ENCODE measurements at places on chromosomes 16 and 17. TPM values are rescaled to one million over a fixed set of nuclear protein-coding genes. Genes with fewer than 3 reads are reported as not detected.
A peak's percentile ranks its signal among the peaks of the same experiment; 100 is the strongest.

- DNase-seq: no peak
- no peaks in the 10 kb centered on the region for H3K27me3 ChIP-seq
- H3K36me3 ChIP-seq: peaks cover 13% of the 10 kb centered on the region
- peaks cover 36% of the 10 kb centered on the region for H3K4me1 ChIP-seq
These were observed 244.1 kb downstream of the STX8 start for GRCh38 chr17:9331279-9332131.

GRCh38 chr17:79670537-79671084 lies 59.8 kb upstream of the RBFOX3 start:
- no peaks in the 10 kb centered on the region for H3K27me3 ChIP-seq
- no peak overlapping the region for H3K4me3 ChIP-seq
- DNase-seq: no peak

DNA sequence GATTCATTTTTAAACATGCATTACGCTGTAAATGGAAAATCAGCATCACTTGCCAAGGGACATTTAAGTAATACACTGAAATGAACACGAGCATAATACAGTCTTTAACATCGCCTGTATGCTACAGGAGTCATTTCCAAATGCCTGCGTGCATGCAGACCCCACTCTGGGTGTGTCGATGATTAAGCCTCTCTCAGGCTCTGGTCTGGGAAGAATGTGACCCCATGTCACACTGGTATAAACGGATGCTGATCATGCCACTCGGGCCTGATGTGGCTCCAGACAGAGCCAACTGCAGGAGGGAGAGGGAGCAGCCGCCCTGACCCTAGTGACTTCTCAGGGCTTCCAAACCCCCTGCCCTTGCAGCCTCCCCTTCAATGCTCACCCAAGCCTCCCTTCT lies 10.8 kb downstream of the EMP2 start:
- H3K27me3 ChIP-seq: no peaks in the 10 kb centered on the region
- DNase-seq: no peak
- H3K36me3 ChIP-seq: no peaks in the 10 kb centered on the region
- no peaks in the 10 kb centered on the region for H3K4me1 ChIP-seq
- no peak overlapping the region for H3K4me3 ChIP-seq

DNA sequence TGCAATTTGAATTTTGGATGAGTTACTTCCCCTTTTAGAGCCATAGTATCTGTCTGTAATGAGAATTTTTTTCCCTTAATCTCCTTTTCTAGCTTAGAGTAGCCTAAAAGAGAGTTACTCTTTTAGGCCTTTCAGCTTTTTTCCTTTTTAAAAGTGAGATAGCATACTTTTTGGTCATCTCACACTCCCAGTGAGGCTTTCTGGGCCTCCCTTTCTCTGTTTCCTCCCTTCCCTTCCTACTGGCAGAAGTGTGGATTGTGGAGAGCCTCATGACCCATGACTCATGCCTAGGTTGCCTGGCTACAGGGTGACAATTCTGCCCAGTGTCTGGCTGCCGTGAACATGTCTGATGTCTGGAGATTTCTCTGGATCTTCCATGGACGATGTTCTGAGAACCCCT lies 15.2 kb downstream of the KRT23 start:
- no peaks in the 10 kb centered on the region for H3K27me3 ChIP-seq
- H3K27ac ChIP-seq: no peak overlapping the region

- no peaks in the 10 kb centered on the region for H3K36me3 ChIP-seq
- 0 out of 2 replicates have a peak overlapping the region, but pooled peaks have one; percentile 39 for H3K27ac ChIP-seq
- peak overlapping the region; percentile 95 for H3K4me3 ChIP-seq
- peak; percentile 52 for DNase-seq
- no peaks in the 10 kb centered on the region for H3K27me3 ChIP-seq
These were observed 5.1 kb downstream of the BPTF start for GRCh38 chr17:67830440-67830839.

DNA sequence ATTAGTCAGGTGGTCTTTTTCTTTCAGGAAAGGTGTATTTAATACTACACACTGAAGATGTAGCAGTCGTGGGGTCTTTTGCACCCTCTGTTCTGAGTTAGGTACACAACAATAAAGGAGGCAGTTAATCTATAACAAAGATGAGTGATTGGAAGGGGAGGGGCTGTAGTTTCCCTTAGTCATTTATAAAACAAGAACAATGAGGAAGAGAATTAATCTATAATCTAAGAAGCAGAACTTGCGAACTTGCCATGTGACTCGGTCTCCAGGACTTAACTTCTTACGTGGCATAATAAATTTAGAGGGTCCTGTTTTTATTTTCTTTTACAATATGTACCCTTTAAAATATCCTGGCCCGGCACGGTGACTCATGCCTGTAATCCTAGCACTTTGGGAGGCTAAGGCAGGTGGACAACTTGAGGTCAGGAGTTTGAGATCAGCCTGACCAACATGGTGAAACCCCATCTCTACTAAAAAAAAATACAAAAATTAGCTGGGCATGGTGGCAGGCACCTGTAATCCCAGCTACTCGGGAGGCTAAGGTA lies 8.6 kb upstream of the APPBP2 start:
- no peaks in the 10 kb centered on the region for H3K27me3 ChIP-seq
- H3K4me1 ChIP-seq: no peaks in the 10 kb centered on the region
- no peaks in the 10 kb centered on the region for H3K36me3 ChIP-seq
- no peak overlapping the region for H3K4me3 ChIP-seq
- H3K27ac ChIP-seq: no peak overlapping the region

HIRIP3 gene
- 13.4 TPM for total RNA-seq

- no peak for DNase-seq
- H3K27ac ChIP-seq: no peak overlapping the region
- H3K4me1 ChIP-seq: peaks cover 18% of the 10 kb centered on the region
- no peak overlapping the region for H3K4me3 ChIP-seq
These were observed 267.1 kb downstream of the SOX9 start for GRCh38 chr17:72387969-72388368.

G6PC1 gene
- total RNA-seq: not detected

DNA sequence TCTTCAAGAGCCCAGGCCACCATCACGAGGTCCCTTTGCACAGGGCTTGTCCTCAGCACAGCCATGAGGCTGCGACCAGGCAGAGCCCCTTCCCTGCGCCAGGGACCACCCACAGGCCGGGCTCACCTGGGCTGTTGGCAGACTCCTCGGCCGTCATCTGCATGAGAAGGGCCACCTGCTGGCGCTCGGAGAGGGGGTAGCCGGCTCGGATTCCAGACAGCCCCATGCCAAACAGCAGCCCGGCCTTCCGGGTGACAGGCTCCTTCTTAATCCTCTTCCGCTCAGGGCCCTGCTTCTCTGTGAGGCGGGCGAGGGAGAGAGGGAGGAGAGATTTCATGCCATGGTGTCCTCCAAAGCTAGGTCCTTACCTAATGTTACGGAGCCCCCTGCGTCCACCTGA lies 73.4 kb downstream of the ZNF778 start:
- no peaks in the 10 kb centered on the region for H3K27me3 ChIP-seq
- peaks cover 49% of the 10 kb centered on the region for H3K4me1 ChIP-seq

DNA sequence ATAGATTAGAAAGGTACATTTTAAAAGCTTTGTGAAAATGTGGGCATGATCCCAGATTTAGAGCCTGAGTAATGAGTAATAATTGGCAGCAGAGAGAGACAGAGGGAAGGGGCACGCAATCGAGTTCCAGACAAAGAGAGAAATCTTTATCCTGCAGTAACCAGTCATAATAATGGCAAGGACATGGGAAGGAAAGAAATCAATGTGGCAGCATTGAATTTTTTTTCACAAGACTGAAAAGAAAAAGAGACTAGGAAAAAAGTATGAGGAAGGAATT lies 790.8 kb upstream of the SOX9 start:
- no peak for DNase-seq
- no peak overlapping the region for H3K4me3 ChIP-seq
- no peaks in the 10 kb centered on the region for H3K36me3 ChIP-seq
- no peaks in the 10 kb centered on the region for H3K27me3 ChIP-seq
- no peak overlapping the region for H3K27ac ChIP-seq

DNA sequence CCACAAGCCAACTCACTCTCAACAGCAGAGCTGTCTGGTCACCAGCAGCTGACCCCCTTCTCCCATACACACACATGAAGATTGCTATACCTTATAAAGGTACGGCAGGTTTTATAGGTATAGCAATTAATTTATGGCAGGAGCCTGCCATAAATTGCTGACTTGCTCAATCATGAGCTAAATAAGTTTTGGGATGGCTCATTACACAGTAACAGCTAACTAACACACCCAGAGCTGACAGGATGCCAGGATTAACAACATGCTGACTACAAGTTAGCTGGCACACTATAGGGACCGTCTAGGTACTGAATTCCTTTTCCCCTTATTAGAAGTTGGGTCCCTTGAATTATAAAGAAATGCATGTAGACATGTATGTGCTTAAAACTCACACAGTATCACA lies 150.3 kb upstream of the KCNJ18 start:
- no peaks in the 10 kb centered on the region for H3K27me3 ChIP-seq
- H3K4me3 ChIP-seq: no peak overlapping the region
- no peak overlapping the region for H3K27ac ChIP-seq
- DNase-seq: no peak
- H3K36me3 ChIP-seq: no peaks in the 10 kb centered on the region

KRTAP1-1 gene
- total RNA-seq: not detected

CEP295NL gene
- 0.62 TPM for total RNA-seq

- DNase-seq: peak; percentile 30
- H3K27ac ChIP-seq: peak overlapping the region; percentile 67
- peaks cover 10% of the 10 kb centered on the region for H3K4me1 ChIP-seq
These were observed 166.9 kb downstream of the CDH13 start for GRCh38 chr16:82793528-82794245.

DNA sequence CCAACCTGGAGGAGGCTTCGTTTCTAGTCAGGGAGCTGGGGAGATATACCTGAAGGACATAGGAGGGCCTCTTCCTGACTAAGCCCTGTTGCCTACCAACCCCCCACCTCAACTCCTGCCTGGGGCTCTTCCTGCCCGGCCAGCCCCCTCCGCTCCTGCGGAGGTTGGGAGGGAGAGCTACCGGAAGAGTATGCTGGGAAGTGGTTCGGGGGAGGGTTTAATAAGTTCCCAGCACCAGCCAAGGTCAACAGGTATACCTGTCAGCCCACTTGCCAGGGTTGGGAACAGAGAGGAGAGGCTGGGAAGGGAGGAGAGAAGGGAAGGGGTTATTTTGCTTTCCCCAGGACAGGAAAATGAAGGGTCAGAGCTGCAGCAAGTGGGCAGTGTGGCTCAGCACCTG lies 4.7 kb downstream of the PPP1R1B start:
- H3K4me3 ChIP-seq: peak overlapping the region; percentile 49
- no peaks in the 10 kb centered on the region for H3K36me3 ChIP-seq
- peaks cover 73% of the 10 kb centered on the region for H3K4me1 ChIP-seq
- DNase-seq: peak; percentile 84

DNA sequence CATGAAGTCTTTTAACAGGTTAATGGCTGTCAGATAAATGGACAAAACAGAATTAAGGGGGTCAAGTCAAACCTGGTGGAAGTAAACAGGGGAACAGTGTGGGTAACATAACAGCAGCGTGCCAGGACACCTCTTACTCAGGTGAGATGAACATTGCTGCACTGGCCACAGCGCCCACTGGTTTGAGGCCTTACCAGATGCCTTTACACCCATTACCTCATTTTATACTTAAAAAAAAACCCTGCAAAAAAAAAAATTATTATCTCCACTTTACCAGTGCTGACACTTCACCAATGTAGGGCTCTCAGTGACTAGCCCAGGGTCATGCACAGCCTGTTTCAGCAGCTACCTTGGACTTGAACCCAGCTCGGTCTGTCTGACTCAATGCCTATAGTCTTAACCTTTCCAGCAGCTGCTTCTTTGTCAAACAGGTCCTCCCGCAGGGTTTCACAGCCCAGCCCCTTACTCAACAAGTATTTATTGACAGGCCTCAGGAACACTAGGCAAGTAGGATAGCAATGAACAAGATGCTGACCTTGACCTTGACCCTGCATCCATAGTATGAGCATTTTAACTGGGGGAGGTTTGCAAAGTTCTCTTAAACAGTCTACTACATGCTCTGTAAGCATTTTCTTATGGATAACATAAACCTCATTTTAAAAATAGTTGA lies 30.2 kb downstream of the CMTM3 start:
- H3K27me3 ChIP-seq: no peaks in the 10 kb centered on the region
- no peak overlapping the region for H3K27ac ChIP-seq
- peaks cover 17% of the 10 kb centered on the region for H3K4me1 ChIP-seq
- DNase-seq: no peak
- no peak overlapping the region for H3K4me3 ChIP-seq
- H3K36me3 ChIP-seq: no peaks in the 10 kb centered on the region

CES5A gene
- total RNA-seq: not detected

MMP25 gene
- 18.8 TPM for total RNA-seq

GRCh38 chr16:53518550-53519416 lies 15.8 kb upstream of the AKTIP start:
- no peak for DNase-seq
- H3K27me3 ChIP-seq: no peaks in the 10 kb centered on the region
- H3K27ac ChIP-seq: no peak overlapping the region
- H3K36me3 ChIP-seq: no peaks in the 10 kb centered on the region
- no peaks in the 10 kb centered on the region for H3K4me1 ChIP-seq

DNA sequence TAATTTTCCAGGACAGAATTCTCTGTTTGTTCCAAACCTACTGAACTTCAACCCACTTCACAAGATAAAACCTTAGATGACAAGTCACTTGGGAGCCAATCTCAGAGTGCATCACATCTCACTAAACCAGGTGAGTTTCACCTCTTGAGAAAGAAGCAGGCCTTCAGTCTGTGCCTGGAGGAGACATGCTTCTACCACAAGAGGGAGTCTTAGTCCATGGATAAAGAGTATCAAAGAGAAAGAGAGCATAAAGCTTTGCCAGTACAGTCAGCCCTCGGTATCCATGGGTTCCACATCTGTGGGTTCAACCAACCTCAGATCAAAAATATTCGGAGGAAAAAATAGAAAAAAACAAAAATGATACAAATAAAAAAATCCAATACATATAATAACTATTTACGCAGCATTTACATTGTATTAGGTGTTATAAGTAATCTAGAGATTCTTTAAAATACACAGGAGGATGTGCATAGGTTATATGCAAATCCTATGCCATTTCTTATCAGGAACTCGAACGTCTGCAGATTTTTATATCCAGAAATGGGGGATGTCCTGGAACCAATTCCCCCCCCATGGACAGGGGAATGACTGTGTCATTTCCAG lies 37.7 kb downstream of the DUSP14 start:
- no peak overlapping the region for H3K27ac ChIP-seq
- DNase-seq: peak; percentile 92
- H3K36me3 ChIP-seq: 0 out of 2 replicates have a peak, but pooled peaks cover 4% of the 10 kb centered on the region

- no peaks in the 10 kb centered on the region for H3K27me3 ChIP-seq
- H3K4me1 ChIP-seq: no peaks in the 10 kb centered on the region
- no peaks in the 10 kb centered on the region for H3K36me3 ChIP-seq
These were observed 105.5 kb downstream of the KPNA2 start for GRCh38 chr17:68141050-68141449.

- no peaks in the 10 kb centered on the region for H3K27me3 ChIP-seq
- no peaks in the 10 kb centered on the region for H3K4me1 ChIP-seq
- peaks cover 29% of the 10 kb centered on the region for H3K36me3 ChIP-seq
- no peak overlapping the region for H3K27ac ChIP-seq
- no peak for DNase-seq
These were observed 18.9 kb downstream of the NTAN1 start for GRCh38 chr16:15037003-15037402.

DNA sequence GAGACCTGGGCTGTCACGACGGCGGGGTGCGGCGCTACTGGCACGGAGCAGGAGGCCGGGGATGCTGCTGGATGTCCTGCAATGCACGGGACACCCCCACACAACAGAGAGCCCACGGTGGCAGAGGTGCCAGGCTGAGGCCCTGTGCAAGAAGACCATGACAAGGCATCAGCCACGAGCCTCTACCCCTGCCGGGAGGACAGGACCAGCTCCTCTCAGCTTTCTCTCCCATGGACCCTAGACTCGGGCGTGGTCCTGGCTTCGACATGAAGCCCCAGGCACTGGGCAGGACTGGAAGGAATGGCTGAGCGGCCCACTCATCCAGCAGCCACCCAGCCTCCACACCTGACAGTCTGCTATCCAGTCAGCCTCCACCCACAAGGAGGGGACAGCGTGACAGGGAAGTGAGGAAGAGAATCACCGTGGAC lies 25.6 kb downstream of the SLC7A5 start:
- H3K36me3 ChIP-seq: peaks cover 14% of the 10 kb centered on the region
- H3K27ac ChIP-seq: peak overlapping the region; percentile 66
- no peaks in the 10 kb centered on the region for H3K27me3 ChIP-seq
- no peaks in the 10 kb centered on the region for H3K4me1 ChIP-seq
- no peak for DNase-seq
- H3K4me3 ChIP-seq: no peak overlapping the region
